ENCODE measurements at places on chromosomes 12 and 14.

- DNase-seq, result no peak
These were observed 54.2 kb downstream of the PTPRQ start for GRCh38 chr12:80498059-80498728.

- DNase-seq, result no peak
These were observed 96.3 kb downstream of the SLC15A4 start for GRCh38 chr12:128727461-128727860.

DNA sequence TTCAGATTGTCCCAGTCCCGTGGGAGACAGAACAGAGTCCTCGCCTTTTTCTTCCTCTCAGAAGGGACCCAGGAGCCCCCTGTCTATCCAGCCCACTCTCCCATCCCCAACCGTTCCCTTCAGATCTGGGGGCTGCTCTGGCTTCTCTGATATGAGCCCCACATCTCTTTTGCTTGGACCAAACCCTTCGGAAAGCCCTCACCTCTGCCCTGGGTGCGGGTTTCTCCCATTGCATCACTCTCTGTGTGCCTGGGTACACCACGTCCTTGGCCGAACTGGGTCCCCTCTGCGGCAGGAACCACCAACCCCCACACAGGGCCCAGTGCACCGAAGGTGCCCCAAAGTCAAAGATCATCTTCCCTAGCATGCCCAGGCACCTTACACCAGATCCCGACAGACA lies 87.8 kb downstream of the DICER1 start:
- DNase-seq, result no peak

DNA sequence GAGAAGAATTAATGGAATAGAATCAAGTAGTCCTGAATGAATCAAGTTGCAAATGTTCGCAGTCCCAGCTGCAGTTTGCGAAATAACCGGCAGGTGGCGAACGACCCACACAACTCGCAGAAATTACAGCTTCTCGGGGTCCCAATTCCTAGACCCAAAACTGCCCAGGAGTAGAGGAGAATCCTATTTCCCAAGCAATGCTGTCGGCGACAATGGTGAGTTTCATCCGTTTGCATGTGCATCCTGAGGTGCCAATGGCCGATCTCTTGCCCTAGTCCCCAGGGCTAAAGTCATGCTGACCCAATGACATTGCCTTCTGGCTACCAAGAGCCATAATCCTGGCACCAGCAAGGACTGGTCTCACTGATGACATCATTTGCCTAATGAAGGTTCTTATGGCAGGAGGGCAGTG lies 8.5 kb upstream of the ASCL1 start:
- peak; percentile 49 for DNase-seq

DNA sequence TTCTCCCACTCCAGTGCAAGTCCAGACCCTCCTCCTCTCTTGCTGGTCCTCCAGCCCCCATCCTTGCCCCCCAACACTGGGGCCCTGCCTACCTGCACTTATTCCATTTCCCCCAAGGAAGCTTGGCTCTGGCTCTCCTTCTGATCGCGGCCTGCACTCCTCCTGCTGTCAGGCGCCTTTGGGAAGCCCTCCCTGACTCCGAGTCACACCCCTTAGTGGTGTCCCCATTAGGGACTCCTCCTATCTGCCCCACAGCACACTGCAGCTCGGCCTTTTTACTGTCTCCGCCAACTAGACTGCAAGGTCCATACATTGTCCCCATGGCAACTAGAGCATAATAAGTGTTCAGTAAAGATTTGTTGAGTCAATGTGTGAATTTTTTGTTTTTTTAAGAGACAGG lies 32.9 kb downstream of the FIGNL2 start:
- no peak for DNase-seq

Measured in CD4-positive, alpha-beta T cell treated with Interleukin-2 at 100 ng/mL for 4 hours (primary cell).